ENCODE measurements at places on chromosomes 11 and 22.

DNA sequence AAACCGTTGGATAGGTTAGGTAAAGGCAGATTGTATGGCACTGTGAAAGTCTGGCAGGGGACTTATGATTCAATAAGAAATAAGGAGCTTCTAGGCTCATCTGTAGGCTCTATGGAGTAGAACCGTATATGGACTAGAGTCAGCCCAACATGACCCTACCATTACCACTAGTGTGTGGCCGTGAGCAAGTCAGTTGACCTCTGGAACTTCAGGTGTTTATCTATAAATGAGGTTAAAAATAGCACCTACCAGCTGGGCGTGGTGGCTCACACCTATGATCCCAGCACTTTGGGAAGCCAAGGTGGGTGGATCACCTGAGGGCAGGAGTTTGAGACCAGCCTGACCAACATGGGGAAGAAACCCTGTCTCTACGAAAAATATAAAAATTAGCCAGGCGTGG is 4.4 kb downstream of the HINFP start:
- DNase-seq: no peak

GRCh38 chr11:26753723-26754504 is 32.1 kb upstream of the SLC5A12 start:
- no peak for DNase-seq

DNA sequence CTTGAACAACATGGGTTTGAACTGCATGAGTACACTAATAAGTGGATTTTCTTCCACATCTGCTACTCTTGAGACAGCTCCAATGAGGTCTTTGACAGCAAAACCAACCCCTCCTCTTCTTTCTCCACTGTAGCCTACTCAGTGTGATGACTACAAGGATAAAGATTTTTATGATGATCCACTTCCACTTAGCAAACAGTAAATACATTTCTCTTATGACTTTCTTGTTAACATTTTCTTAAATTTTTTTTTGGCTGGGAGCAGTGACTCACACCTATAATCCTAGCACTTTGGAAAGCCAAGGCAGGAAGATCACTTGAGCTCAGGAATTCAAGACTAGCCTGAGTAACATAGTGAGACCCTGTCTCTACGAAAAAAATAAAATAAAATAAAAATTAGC is 9.9 kb upstream of the EIF4G2 start:
- DNase-seq: peak; percentile 22

- DNase-seq: no peak
These were observed 478.8 kb upstream of the RAG2 start for GRCh38 chr11:37076866-37077265.

- peak; percentile 56 for DNase-seq
These were observed 869.2 kb downstream of the TBC1D22A start for GRCh38 chr22:47631571-47632102.

DNA sequence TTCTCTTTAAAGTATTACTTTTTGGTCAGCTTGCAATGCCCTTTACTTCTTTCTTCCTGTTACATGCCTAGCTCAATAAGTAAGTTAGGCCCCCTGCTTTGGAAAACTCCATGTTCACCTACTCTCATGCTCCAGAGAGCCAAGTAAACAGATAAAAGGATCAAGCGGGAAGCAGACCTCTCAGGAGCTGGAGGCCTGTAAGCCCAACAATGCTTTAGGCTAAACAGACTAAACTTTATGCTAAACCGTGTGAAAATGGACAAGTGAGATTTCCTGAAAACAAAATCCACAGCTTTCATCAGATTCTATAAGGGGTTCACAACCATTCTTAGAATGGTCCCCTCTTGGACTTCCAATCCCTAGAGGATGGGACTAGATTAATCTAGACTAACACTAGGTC is 40.2 kb downstream of the CELF1 start:
- no peak for DNase-seq

DNA sequence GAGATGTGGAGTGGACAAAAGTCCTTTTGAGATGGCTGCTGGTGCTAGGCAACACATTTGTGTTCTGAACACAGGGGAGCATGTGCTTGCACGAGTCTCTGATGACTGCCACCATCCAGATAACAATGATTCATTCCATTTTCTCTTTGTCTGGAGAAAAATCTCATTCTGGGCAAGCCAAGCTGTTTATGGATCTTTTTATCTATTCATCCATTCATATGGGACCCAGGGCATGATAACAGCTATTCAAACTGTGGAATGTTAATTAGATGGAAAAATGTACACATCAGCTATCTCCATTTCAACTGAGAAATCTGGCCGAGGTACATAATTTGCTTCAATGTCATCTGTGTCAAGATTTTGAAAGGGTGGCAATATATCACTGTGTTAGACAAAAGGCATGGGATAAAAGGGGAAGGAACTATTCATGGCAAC is 117.5 kb upstream of the ZBED5 start:
- DNase-seq: no peak

GRCh38 chr22:43343670-43344519 is 723 bp upstream of the SCUBE1 start:
- DNase-seq: no peak

- no peak for DNase-seq
These were observed 327.4 kb downstream of the BUD13 start for GRCh38 chr11:116445108-116446047.

GRCh38 chr11:73478737-73479347 is 102.6 kb downstream of the RELT start:
- DNase-seq: peak; percentile 19

All from H54 (cell line).